Cardiac fibroblast (primary cell): ENCODE measurements at places on chromosomes 6 and 20.

DNA sequence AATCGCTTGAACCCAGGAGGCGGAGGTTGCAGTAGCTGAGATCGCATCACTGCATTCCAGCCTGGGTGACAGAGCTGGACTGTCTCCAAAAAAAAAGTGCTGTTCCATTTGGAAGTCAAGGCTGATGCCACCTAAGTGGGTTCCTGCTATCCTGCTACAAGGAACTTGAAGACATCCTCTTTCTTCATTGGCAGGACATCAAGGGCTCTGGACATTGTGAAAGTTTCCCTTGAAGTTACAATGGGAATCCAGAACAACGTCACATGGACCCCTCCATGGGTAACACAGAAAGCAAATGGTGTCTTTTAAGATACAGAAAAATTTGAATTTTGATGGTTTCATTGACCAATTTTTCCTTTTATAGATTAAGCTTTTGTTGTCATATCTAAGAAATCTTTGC lies 15.5 kb upstream of the ITCH start:
- DNase-seq, result no peak

- DNase-seq, result no peak
These were observed 84.1 kb downstream of the SRC start for GRCh38 chr20:37430044-37430443.

DNA sequence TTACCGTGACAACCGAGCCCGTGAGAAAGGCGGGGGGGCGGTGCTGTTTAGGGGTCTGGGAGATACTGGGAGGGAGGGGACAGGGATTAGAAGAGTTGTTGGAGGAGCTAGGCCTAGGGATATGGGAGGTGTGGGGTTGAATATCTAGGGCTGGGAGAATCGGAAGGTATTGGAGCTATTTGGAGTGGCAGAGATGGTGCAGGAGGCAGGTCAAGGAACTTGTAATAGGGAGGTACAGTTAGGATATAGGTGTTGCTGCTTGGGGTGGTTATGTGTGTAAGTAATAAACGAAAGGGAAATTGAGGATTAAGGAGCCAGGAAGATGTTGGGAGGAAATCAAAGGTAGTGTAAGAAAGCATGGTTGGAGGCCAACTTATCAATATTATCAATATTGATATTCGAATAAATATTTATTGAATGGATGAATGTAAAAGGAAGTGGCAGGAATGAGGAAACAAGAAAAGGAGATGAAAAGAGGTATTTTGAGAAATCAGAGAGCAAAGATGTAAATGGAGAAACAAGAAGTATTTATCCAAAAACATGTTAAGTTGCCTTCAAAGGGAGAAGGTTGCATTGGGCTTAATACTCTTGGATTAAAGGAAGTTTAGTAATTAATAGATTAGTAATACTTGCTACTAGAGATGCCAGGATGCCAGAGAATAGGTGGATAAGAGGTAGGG lies 602 bp downstream of the PPP1R11 start:
- no peak for DNase-seq

- DNase-seq, result no peak
These were observed 131.7 kb downstream of the GPX5 start for GRCh38 chr6:28657381-28657768.

GRCh38 chr6:139515511-139515910 lies 141.1 kb upstream of the CITED2 start:
- DNase-seq, result peak; percentile 30

DNA sequence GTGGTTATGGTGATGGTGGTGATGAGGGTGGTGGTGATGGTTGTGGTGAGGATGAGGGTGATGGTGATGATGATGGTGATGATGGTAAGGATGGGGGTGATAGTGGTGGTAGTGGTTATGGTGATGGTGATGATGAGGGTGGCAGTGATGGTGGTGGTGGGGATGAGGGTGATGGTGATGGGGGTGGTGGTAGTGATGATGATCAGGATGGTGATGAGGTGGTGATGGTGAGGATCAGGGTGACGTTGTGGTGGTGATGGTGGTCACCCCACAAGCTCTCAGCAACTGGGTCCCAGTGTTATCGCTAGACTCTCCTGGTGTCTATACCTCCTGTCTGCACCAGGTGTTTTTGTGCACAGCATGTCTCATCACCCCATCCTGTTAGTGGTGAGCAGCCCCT lies 85.0 kb downstream of the TMEM242 start:
- no peak for DNase-seq

- no peak for DNase-seq
These were observed 14.0 kb downstream of the CYP39A1 start for GRCh38 chr6:46638650-46639049.

GRCh38 chr6:9634776-9635175 lies 780.1 kb downstream of the TFAP2A start:
- no peak for DNase-seq

DNA sequence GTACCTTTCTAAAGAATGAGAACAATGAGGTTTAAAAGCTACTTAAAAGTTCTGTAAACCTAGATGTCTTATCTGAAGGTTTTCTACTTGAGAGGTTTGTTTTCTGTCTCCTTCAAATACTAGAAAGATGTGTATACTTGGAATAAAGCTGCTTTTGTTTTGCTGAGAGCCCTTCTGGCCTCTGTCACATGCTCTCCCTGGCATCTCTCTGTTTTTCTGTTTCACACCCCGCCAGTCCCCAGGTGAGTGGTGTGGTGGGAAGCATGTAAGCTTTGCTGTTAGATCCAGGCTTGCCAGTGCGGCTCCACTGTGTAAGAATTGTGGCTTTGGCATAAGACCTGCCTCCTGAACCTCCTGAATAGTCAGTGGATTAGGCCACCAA lies 56.8 kb downstream of the SNX9 start:
- DNase-seq, result no peak

- peak; percentile 63 for DNase-seq
These were observed 202.7 kb downstream of the CLIC5 start for GRCh38 chr6:45812922-45813321.

GRCh38 chr6:89073840-89074239 lies 6.7 kb upstream of the PNRC1 start:
- DNase-seq, result no peak

GRCh38 chr6:15937602-15938001 lies 191.3 kb upstream of the MYLIP start:
- DNase-seq, result no peak

GRCh38 chr6:81900616-81901015 lies 148.1 kb upstream of the TENT5A start:
- no peak for DNase-seq

DNA sequence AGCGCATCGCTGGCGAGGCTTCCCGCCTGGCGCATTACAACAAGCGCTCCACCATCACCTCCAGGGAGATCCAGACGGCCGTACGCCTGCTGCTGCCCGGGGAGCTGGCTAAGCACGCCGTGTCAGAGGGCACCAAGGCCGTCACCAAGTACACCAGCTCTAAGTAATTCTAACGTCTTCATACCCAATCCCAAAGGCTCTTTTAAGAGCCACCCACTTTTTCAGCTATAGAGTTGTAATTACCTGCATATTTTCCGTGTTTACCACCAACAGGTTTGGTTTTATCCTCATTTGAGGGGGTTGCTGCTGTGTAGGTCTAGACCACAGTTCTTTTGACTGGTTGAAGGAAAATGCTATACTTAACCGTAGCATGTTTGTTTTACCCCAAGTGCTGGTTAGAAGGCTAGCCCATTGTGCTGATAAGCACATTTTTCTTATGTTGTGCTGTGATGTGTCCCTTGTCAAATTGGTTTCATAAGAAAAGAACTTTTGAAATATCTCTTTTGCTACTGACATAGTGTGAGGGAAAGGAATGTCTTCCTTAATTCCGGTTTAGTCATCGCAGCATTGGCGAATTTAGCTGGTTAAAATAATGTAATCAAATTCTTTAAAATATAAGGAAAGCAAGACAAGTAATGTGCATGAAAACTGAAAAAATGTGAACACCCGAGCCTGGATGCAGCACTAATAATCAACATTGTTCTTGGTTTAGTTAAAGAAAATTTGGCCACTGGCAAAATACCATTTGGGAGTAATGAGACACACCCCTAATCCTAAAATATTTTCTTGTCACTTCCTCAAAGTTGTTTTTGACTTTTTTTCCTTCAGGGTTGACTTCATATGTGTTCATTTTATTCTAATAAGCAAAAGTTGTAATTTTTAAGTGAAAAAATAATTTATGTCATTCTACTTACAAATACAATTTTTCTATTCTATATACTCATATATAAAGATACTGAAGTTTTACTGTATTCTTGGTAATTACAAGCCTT lies 112.8 kb downstream of the HFE start:
- peak; percentile 40 for DNase-seq

- DNase-seq, result no peak
These were observed 61.7 kb upstream of the SGK1 start for GRCh38 chr6:134379599-134379998.

DNA sequence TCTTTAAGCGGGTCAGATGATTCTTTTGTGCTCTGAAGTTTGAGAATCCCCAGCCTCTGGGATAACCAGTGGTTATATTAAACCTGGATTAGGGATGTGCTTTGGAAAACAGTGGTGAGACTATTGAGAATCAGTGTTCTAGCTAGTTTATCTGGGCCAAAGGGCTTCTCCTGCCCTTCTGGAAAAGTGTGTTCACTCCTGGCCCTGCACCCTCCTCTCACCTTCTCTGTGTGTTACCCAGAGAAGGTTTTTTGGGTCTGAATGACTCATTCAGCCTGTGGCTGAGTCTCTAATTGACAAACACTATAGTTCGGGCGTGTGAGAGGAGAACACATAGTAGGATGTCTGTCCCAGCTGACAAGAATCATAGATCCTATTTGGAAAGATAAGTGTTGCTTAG lies 66.7 kb downstream of the LRRC1 start:
- no peak for DNase-seq

DNA sequence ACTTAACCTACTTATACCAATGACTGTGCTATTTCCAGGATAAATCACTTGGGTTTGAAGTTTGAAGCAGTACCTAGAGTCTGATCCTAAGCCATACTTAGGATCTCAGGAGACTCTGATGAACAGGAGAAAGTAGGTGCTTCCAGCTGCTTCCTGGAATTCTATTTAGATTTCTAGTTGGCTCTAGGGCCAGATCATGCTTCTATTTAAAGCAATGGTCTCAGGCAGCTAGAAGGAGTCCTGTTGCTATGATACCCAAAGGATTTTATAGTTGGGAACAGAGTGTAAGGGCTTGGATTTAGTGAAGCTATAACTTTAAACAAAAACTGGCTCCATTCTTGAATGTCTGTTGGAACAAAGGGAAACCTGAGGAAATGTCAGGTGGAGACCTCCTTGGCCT lies 52.4 kb upstream of the TINAG start:
- DNase-seq, result no peak

DNA sequence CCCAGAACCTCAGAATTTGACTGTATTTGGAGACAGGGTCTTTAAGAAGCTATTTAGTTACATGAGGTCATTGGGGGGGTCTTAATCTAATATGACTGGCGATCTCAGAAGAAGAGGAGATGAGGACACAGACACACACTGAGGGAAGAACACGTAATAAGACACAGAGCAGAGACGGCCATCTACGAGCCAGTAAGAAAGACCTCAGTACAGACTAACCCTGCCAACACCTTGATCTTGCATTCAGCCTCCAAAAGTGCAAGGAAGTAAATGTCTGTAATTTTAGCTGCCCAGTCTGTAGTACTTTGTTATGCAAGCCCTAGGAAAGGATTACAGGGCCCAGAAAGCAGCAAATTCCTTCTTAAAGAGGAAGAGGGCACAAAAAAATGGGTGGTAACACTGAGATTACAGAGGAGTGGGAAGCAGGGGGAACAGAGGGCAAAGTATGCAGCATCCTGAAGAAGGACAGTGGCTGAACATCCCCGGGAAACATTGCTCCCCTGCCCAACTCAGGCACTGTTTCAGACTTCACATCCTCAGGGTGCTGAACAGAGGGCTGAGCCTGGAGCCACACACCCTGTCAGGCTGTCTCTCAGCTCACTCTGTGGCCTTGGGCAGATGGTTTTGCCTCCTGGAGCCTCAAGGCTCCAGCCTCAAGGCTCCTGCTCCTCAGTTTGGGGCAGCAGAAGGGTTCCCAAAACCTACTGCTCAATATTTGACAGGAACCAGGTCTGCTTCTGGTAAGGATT lies 27.9 kb upstream of the SIRPG start:
- DNase-seq, result no peak
